ENCODE measurements at places on chromosomes 1 and 21.

- no peak for DNase-seq
Measured at GRCh38 chr1:180588121-180588520, 29.4 kb downstream of the OVAAL start.

- no peak for DNase-seq
Measured at GRCh38 chr1:1928231-1929101, 9.4 kb upstream of the TMEM52 start.

DNA sequence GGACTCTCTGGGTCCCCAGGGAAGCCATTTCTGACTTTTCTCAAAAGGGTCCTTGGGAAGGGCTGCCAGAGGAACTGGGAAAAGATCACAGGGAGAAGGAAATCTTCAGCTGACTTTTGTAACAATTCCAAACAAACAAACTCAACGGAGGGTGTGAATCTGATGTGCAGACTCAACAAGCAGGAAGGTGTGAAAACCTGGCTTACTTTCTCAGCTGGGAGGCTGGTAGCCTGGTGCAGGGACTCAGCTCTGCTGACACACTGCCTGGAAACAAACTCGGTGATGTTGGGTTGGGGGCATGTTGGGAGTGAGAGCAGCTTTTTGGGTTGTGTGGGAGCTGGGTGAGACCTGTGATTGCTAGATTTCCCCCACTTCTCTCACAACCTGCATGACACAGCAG is 10.2 kb upstream of the HSD3B2 start:
- no peak for DNase-seq

DNA sequence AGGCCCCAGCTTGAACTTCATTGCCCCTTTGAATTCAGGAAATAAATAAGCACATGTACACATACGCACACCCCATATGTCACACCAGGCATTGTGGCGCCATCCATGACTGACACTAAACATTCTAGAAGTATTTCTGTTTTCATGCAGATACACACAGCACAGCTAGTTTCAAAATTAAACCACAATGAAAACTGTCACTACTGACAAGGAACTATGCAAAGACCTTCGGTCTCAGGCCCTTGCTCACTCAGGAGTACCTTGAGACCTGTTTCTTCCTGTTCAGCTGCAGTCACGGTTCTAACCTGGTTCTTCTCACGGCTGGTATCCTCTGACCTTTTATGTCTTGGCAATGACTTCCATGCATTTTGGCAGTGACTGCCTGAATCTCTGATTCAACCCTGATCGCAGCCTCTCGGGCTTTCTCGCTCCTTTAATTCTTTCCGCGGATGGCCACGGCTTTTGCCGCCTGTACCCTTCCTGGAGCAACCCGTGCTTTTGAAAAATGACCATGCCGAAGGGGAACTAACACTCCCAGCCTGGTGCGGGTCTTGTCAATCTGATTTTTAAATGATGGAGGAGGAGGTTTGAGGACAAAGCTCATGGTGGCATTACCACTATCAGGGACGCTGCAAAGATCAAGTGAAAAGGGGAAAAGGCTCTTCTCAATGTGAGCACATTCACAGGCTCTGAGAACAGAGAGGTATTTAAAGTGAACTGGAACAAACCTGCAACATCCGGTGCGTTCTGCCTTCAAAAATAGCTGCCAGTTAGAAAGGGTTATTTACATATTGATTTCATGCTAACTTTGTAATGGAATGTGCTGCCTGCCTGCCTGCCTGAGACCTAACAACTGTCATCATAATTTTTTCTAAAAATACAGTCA is 384.6 kb downstream of the RRAGC start:
- DNase-seq: no peak

GRCh38 chr21:36854391-36854790 is 112.1 kb downstream of the HLCS start:
- DNase-seq: peak; percentile 62

- no peak for DNase-seq
Measured at GRCh38 chr21:18053151-18053550, 191.5 kb upstream of the CHODL start.

GRCh38 chr1:109255678-109256077 is 6.3 kb downstream of the CELSR2 start:
- DNase-seq: no peak

GRCh38 chr1:234774971-234775370 is 165.0 kb upstream of the IRF2BP2 start:
- no peak for DNase-seq

DNA sequence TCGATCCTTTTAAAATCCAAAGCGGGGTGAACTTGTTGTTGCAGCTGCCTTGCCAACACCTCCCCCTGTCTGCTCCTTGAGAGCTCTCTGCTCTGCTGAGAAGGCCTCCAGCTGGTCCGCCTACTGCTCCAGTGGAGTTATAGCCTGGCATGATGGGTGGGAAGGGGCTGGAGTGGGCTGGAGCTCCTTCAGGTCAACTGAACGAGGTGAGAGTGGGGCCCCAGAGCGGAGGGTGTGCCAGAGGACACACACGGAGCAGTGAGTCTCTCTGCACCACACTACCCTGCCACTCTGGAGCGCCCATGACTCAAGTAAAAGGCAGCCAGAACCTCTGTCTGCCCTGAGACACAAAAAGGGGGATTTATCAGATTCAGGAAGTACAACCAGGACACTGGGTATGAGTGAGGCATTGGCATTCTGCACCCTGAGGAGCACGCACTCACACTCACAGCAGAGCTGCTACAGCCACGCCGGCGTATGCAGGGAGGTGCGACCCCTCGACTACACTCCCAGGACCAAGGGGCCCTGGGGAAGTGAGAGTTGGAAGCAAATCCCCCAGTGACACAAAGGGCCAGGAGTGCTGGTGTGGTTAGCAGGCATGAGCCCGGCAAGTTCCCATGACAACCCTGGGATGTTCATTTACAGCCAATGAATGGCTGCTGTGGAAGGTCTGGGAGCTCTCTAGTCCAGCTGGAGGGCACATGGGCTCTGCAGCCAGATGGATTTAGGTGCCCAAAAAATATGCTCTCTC is 28.0 kb upstream of the EVA1B start:
- DNase-seq: no peak

DNA sequence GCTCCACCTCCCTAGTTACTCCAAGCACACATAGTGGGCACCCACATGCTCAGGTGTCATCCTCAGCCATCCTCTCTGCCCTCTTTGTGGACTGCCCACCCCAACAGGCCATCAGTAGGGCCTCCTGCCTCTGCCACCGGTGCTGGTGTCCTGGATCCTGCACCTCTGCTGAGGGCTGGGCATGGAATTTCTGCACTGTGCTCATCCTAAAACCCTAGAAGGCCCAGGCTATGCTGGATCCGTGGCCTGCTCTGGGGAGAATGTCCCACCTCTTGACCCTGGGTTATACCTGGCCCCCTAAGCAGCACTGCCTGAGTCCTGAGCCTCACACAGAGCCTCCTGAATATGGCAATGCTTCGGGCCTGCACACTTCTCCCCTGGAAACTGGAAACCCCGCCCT is 318.3 kb downstream of the MATN1 start:
- no peak for DNase-seq

DNA sequence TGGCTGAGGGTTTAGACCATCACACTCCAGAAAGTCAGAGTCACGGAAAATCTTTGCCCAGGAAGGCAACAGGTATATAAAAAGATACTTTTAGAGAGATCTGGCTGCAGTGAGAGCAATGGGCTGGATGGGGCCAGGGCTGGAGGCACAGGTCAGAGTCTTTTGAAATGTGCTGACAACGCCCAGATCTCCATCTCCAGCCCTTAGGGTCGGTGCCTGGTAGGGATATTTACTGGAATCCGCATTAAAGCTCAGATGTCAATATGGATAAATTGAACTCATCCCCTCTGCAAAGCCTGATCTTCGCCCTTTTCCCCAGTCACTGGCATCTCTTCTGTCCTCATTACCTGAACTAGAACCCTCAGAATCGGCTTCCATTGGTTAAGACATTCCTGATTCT is 82.2 kb downstream of the BCAR3 start:
- DNase-seq: no peak

- no peak for DNase-seq
Measured at GRCh38 chr21:26449161-26449560, 123.9 kb downstream of the CYYR1 start.

DNA sequence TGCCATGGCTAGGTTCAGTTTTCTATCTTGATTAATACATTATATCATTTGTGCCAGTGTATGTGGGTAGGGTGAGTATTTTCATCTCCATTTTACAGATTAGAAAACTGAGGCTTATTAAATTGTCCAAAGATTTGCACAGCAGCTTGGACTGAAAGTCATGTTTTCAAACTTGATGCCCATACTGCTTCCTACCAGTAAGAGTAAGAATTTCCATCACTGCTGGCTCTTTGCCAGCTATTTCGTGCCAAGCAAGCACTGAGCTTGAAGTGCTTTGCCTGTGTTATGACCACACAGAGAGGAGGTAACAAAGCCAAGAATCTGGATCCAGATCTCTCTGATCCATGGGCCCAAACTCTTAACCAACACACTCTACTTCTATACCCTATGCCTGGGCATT is 295.0 kb downstream of the VAV3 start:
- no peak for DNase-seq

DNA sequence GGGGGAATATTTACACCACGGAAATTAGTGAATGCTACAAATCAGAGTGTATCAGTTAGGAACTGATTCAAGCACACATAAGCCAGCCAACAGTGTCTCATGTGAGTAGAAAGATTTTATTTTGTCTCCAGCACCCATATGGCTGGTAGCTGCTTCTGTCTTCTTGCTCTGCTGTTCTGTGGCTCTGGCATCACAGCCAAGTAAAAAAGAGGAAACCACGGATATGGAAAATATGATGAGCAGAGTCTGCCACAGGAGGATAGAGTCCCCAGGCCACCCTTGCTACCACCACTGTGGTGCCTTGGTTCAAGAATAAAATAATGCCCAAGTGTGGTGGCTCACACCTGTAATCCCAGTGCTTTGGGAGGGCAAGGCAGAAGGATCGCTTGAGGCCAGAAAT is 53.6 kb upstream of the SPOCD1 start:
- DNase-seq: no peak

- DNase-seq: no peak
Measured at GRCh38 chr21:26814386-26814785, 30.8 kb downstream of the ADAMTS1 start.

GRCh38 chr1:165828103-165828668 is 772 bp downstream of the UCK2 start:
- DNase-seq: peak; percentile 45

DNA sequence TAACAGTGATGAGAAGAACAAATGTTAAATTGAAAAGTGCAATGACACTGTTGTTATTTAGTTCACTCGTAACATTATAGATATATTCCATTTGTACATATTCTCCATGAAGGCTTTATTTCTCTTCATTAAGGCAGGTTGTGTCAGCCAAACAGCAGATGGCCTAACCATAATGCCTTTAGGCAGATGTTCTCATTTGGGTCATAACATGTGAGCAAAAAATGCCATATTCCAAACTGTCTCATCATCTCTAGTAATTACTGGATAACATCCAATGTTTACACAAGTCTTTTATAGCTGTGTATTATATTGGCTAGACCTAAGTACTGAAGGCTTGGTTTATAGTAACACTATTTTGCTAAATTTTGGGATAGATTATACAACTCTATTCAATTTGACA is 87.2 kb upstream of the CHODL start:
- no peak for DNase-seq

GRCh38 chr1:13699936-13700520 is at the start of gene PRDM2:
Gene PRDM2 (plus strand): TSS chr1:13700188. CDS start chr1:13715606, 15,418 bp downstream.
- DNase-seq: peak; percentile 47
